SK-N-MC (cell line): ENCODE measurements at places on chromosomes 3 and 15.

DNA sequence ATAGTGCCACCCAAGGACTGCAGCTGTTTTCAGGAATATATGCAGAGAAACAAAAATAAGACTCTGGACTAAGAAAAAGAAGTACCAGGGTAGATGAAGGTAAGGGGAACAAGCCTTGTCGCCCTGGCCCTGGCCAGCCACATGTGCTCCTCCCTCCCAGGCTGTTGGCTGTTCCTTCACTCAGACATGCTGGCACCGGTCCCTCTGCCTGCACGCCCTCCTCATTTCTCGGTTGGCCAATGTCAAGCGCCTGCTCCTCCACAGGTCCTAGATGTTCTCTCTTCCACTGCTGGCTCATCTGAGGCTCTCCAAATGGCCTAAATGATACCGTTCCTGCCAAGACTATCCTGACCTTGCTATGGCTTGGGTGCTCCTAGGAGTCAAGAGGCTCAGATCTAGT, 288.4 kb upstream of the LYSMD4 start:
- DNase-seq: no peak

- no peak for DNase-seq
These were observed 531 bp downstream of the LZTFL1 start for GRCh38 chr3:45841420-45841756.

- no peak for DNase-seq
These were observed 41.7 kb downstream of the RAB27A start for GRCh38 chr15:55247766-55248427.

DNA sequence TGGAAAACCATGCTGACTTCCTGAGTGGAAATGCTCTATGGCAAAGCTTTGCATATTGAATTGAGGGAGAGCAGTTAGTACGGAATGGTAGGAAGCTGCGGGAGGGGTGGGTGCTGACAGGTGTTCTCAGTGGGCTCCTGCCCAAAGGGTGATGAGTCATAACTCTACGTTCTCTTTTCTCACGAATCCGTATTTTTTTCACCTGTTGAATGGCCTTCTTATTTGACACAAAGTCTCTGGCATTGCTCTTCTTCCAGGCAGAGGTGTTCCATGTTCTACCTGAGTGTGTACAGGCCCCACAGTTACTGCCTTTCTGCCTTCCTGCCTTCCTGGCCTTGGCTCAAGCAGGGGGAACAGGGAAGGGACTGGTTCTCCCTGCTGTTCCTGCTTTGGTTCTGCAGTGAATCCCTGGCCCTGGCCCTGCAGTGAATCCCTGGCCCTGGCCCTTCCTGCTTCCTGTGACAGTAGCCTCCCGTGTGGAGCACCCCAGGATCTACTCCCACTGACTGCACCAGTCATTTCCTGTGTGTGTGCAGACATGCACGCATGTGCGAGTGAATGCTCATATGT, 31.9 kb downstream of the TRAK1 start:
- no peak for DNase-seq

GRCh38 chr3:126446301-126446700, 29.4 kb downstream of the ZXDC start:
- DNase-seq: no peak

- no peak for DNase-seq
These were observed 131.0 kb upstream of the PLXNA1 start for GRCh38 chr3:126851934-126852333.

DNA sequence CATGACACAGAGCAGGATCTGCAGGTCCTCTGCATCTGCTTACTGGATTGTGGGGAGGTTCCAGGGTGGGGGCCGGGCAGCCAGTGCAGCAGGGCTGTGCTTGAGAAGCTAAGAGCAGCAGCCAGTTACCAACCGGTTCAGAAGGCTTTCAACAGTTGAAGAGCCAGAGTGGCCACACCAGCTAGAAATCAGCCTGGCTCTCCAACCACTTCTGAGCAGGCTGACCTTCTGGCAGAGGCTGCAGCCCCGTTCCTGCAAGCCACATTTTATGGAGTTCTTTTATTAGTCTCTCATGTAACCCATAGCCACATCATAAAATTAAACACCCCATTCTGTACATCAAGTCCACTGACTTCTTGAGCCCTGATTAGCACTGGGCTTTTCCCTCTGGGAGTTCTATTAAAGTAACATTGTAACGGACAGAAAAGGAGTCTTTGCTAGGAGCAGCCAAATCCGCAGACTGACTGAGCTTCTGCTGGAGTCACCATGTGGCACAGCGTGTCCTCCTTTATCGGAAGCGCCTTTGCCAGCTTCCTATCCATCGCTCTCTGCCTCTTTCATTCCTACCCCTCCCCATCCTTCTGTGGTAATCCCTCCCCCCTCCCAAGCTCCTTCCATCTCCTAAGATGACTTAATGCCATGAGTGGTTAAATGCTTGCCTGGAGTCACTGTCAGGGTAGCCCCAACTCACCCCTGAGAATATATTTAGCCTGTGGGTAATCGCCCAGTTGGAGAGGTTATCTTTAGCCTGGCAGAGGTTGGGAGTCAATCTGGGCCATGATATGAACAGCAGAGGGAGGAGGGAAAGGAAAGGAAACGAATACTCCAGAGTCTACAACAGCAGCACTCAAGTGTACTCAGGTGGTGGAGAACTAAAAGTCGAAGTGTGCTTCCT, 138.5 kb upstream of the HES1 start:
- no peak for DNase-seq

DNA sequence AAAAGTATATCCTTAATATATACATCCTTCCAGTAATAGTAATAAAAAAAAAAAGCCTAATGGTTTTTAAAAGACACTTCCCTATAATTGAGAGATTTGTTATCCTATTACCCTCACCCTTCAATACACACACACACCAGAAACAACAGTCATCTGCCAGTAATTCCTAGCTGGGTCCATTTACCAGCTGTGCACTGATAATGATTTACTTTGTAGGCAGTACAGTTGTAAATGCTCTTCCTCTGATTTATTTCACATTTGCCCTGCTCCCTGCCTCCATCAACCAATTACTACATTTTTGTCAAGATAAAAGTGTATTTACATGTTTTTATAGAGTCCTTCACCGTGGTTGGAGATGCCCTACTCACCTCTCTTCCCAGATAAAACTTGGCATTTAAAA, 12.4 kb downstream of the TPM1 start:
- DNase-seq: no peak

DNA sequence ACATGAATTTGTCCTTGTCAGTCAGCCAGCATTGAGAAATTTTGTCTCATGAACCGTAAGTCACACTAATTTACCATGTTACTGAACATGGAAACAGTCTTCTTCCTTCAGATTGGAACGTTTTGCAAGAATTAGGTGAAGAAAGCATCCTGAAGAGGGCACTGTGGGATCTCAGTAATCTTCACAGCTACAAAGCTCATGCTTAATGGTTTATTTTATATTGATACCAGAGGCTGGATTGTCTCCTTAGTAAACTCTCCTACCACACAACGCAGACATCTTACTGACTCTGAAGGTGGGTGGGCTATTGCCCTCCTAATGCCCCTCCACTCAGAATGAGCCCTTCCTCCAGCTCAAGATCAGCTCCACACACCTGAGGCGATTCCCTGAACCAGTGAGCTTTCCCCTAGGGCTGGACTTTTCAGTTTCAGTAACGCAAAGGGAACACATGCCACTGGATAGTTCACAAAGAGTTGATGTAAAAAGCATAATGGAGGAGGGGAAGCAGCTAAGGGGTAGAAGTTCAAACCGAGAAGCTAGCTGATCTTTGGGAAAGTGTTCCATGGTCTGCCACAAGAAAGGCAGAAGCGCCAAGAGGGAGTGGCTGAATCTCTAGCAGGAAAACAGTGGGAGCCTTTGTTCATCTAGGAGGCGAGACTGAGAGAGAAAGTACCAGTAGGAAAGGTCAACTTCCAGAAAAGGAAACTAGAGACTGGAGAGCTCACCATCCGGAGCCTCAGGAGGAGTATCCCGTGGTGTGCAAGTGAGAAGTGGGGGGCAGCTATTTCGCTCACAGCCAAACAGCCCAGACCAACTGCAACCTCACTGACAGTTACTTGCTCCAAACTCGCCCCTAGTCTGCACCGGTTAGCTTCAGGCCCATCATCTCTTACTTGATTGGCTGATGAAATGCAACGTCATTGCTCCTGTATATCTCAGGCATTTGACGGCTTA, at the start of gene SLC9C1:
SLC9C1 (minus strand) TSS at position 849 of the 954 bp plus-strand sequence. CDS start 7,425 bp downstream, outside the sequence.
- DNase-seq: peak; percentile 52

DNA sequence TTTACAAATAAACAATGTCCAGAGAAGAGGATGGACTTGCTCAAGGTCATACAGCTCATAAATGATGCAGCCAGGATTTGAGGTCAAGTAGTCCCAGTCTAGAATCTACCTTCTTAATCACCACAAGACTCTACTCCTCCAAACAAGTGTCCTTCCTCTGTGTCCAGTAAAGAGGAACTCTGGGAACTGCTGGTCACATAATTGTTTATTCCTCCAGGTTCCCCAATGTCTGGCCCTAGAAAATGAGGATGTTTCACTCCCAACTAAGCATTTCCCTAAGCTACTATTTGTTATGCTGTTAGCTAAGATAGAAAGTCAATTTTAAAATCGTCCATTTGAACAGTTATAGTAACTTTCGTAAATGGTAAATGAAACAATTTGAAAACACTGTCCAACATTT, 192.4 kb downstream of the FHIT start:
- no peak for DNase-seq

GRCh38 chr15:58549013-58549784, 117.4 kb downstream of the LIPC start:
- no peak for DNase-seq

GRCh38 chr3:132726341-132726823, 4.2 kb upstream of the NPHP3 start:
- peak; percentile 44 for DNase-seq

GRCh38 chr3:151563305-151563704, 102.4 kb upstream of the IGSF10 start:
- DNase-seq: no peak

- no peak for DNase-seq
These were observed 338.3 kb upstream of the ZNF385D start for GRCh38 chr3:22089284-22089683.

- no peak for DNase-seq
These were observed 360 bp upstream of the MGA start for GRCh38 chr15:41659855-41660234.

DNA sequence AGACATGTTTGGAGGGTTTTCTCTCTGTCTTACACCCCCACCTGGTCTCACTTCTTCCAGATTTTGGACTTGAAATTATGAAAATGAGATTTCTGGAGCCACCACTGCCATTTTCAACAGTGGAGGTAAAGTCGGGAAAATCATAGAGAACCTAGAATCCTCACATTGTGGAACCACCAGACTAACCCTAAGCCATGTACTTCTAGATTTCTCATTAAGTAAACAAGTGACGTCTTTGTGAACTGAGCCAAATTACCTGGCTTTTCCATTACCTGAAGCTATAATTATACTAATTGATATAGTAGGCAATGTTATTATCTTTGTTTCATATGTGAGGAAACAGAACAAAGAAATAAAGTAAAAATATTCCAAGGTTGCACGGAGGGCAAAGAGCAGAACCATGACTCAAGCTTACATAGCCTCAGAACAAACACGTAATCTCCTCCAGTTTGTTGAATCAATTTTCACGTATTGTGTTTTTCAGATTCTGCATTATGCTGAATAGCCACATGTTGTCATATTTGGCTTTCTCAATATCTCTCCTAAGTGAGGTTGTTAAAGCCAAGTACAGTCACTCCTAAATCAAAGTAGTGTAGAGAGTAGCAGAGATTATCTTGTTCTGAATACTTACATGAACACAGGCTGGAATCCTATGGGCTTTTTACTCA, 101.3 kb upstream of the CMC1 start:
- no peak for DNase-seq

DNA sequence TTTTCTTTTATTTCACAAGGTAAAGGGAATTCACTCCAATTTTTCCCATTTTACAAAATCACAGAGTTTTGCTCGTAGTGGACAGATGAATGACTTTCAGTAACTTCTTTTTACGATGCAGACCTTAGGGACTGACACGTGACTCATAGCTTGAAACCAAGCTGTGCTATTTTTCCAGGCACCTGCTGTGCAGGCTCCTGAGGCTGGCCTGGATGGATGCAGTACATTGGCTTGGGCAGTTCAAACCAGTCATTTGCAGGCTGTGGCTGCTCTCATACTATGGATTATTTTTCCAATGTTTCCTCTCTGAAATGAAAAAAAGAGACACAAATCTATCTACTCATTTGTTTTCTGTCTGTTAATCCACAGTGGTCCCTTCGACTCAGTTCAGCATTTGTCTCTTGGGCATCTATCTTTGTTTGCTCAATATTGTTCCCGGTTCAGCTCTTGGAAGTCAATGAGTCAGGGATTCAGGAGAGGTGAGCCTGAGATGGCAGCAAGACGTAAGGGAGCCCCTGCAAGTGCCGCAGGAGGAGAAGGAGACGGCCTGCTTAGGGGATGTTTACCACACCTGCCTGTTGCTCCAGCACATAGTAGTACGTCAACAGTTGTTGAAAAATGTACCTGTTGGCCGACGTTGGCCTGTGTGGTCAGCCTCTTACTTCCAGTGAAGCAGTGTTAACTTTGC, 92.8 kb downstream of the SV2B start:
- no peak for DNase-seq

DNA sequence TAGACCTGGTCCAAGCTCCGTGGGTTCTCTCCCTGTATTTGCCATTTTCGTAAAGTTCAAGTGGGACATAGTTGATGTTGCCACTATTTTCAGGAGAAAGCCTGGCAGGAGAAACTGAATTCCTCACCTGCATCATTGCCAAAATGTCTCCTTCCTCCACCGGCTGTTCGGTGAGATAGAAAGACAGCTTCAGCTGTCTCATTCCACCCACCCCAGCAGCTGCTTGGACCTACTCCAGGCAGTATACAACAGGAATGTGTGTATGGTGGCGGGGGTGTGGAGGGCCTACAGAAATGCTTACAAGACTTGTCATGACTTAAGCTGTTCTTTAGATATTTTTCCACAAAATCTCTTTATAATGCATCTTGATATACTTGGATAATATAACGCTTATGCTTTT, 132.7 kb upstream of the RAP2B start:
- no peak for DNase-seq

DNA sequence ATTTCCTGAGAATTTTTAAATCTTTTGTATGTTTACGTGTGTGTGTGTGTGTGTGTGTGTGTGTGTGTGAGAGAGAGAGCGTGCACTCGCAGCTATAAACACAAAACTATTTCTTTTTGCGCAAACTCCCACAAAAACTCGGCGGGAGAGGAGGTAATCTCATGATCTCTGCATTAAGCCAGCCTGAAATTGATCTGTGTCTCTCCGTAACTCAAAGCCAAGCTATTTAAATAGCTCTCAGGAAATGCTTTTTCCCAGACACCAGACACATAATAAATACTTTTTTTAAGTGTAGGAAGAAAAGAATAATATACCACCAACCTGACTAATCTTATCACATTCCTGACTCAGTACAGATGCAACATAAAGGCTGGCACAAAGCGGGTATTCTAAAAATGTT, 226.8 kb downstream of the MAGI1 start:
- no peak for DNase-seq

GRCh38 chr15:101536875-101537405, 47.4 kb upstream of the PCSK6 start:
- no peak for DNase-seq
